A549 treated with DMSO at 1 μM for 4 hours (cell line): ENCODE measurements at places on chromosomes 1 and 21. TPM values are rescaled to one million over a fixed set of nuclear protein-coding genes. Genes with fewer than 3 reads are reported as not detected.

The PLD5 gene
- total RNA-seq: 1.0 to 1.6 TPM (median 1.4 TPM) in 5 replicates

The DMRTA2 gene
- total RNA-seq: 0.14 to 0.26 TPM (median 0.18 TPM) in 5 replicates

The TMEM269 gene
- 0.07 to 0.15 TPM (median 0.09 TPM) in 5 replicates for total RNA-seq

The KIAA1614 gene
- 0.64 to 1.3 TPM (median 0.85 TPM) in 5 replicates for total RNA-seq

The SLFNL1 gene
- total RNA-seq: 0.03 to 0.07 TPM (median 0.06 TPM) in 3 of 5 replicates, not detected in the others

The CFAP45 gene
- 0.50 to 1.5 TPM (median 0.70 TPM) in 5 replicates for total RNA-seq

The EXTL1 gene
- 0.02 TPM in 1 of 5 replicates, not detected in the others for total RNA-seq

The SPATA17 gene
- total RNA-seq: 2.1 to 3.7 TPM (median 2.6 TPM) in 5 replicates

The CD1B gene
- not detected in 5 replicates for total RNA-seq

The CFHR2 gene
- not detected in 5 replicates for total RNA-seq

The SUCO gene
- total RNA-seq: 9.6 to 13.0 TPM (median 10.6 TPM) in 5 replicates

The LCE6A gene
- not detected in 5 replicates for total RNA-seq

The SGIP1 gene
- not detected in 5 replicates for total RNA-seq

The LCE2A gene
- not detected in 5 replicates for total RNA-seq

The LENEP gene
- not detected in 5 replicates for total RNA-seq

The PIK3C2B gene
- 5.2 to 9.1 TPM (median 7.3 TPM) in 5 replicates for total RNA-seq

The FCRL1 gene
- not detected in 5 replicates for total RNA-seq

The OR2L13 gene
- not detected in 5 replicates for total RNA-seq

The ZMYND12 gene
- total RNA-seq: 0.17 to 0.53 TPM (median 0.44 TPM) in 5 replicates

The OR2AK2 gene
- total RNA-seq: not detected in 5 replicates

The SMIM1 gene
- 0.74 to 2.5 TPM (median 1.1 TPM) in 5 replicates for total RNA-seq

The RPE65 gene
- total RNA-seq: not detected in 5 replicates

The IL20 gene
- not detected in 5 replicates for total RNA-seq

The TBX15 gene
- total RNA-seq: 0.05 to 0.07 TPM (median 0.07 TPM) in 4 of 5 replicates, not detected in the other

The AMPD1 gene
- total RNA-seq: not detected in 5 replicates

The KIAA0319L gene
- 14.1 to 16.9 TPM (median 16.0 TPM) in 5 replicates for total RNA-seq

The SPRR2A gene
- total RNA-seq: not detected in 5 replicates

The NBPF20 gene
- total RNA-seq: 3.4 to 4.2 TPM (median 3.9 TPM) in 5 replicates

The VANGL2 gene
- 0.84 to 1.3 TPM (median 1.2 TPM) in 5 replicates for total RNA-seq

The S100A9 gene
- 0.52 to 1.0 TPM (median 0.95 TPM) in 5 replicates for total RNA-seq

The SDF4 gene
- total RNA-seq: 110 to 131 TPM (median 118 TPM) in 5 replicates

The TMEM81 gene
- 2.2 to 3.5 TPM (median 2.6 TPM) in 5 replicates for total RNA-seq

The GART gene
- total RNA-seq: 65.5 to 76.6 TPM (median 72.0 TPM) in 5 replicates

The OPRD1 gene
- total RNA-seq: 0.03 to 0.06 TPM (median 0.05 TPM) in 5 replicates

The CDA gene
- 30.3 to 41.5 TPM (median 34.5 TPM) in 5 replicates for total RNA-seq

The FTCD gene
- total RNA-seq: 0.08 to 0.16 TPM in 2 of 5 replicates, not detected in the others

The NBPF4 gene
- 0.14 to 0.25 TPM (median 0.25 TPM) in 5 replicates for total RNA-seq
